HS-5 (cell line): ENCODE measurements at places on chromosomes 7 and 10.

- DNase-seq = no peak
These were observed 52.8 kb downstream of the COBL start for GRCh38 chr7:51263631-51264484.

DNA sequence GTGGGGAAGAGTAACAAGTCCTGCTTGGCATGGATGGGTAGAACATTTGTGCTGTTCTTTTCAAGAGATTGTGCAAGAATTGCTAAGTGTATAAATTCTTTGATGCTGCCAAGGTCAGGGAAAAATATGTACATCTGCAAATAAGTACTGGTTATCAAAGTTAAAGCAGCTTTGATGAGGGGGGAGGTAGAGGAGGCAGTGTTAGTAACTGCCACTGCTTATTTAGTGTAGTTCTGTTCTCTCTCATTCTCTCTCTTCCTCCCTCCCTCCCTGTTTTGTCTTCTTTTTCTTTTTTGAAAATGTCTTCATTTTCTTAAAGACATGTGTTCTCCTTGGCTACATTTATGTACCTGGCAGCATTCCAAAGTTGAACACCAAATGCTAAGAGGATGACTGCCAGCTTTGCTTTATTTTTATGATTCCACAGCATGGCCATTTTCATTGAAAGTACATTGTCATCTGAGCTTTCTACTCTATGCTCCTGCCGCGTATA is 18.6 kb downstream of the CACNB2 start:
- no peak for DNase-seq

DNA sequence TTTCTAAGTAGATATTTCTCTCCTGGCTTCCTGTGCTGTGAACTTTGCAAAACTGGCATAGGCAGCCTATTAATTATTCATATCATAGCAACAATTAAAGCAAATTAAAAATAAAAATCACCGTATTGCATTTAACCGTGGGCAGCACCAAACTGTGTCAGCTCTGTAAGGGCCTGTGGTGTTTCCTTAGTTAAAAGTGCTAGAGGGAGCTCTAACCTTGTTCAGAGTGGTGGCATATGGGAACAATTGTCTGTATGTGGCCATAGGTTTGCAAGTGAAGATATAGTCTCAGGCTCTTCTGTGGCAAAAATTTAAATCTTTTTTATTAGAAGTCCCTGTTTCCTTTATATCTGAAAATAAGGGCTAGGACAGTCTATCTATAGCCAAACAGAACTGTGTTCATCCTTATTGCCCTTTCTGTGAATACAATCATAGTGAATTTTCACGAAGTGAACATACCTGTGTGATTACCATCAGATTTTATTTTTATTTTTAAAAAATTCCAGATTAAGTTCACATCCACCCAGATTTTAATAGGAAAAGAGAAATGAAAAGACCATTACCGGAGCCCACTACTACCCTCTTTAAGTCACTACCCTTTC is 92.6 kb downstream of the POLL start:
- no peak for DNase-seq

DNA sequence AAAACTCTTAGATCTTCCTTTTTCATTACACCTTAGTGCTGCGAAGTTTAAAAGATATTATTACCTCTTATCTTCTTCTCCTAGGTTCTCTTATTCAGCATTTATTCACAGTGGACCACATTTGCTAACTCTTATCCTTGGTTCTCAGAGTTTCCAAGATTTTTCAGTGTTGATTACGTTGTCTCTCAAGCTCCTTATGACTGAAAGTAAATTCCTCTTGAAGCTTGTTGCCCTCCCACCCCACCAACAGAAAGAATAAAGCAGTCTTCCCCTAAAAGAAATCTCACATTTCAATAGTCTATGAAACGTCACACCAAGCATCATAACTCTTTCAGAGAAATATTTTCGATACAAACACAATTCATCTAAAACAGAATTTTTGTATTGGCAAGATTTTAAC is 362.5 kb downstream of the MAGI2 start:
- no peak for DNase-seq

GRCh38 chr10:69504576-69505250 is 53.4 kb downstream of the TSPAN15 start:
- DNase-seq = no peak

- DNase-seq = no peak
These were observed 34.0 kb upstream of the PDGFA start for GRCh38 chr7:553636-554111.

- peak; percentile 5 for DNase-seq
These were observed 566.7 kb upstream of the NRP1 start for GRCh38 chr10:33901166-33901565.

GRCh38 chr10:21135023-21135931 is 238.2 kb upstream of the NEBL start:
- no peak for DNase-seq

DNA sequence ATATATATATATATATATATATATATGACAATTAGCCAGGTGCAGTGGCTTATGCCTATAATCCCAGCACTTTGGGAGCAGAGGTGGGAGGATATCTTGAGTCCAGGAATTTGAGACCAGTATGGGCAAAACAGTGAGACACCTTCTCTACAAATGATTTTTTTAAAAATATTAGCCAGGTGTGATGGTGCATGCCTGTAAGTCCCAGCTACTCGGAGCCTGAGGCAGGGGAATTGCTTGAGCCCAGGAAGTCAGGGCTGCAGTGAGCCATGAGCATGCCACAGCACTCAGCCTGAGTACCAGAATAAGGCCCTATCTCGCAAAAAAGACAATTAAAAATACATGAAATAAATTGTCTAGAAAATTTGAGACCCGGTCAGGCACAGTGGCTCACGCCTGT is 47.2 kb upstream of the MSRB2 start:
- DNase-seq = no peak

DNA sequence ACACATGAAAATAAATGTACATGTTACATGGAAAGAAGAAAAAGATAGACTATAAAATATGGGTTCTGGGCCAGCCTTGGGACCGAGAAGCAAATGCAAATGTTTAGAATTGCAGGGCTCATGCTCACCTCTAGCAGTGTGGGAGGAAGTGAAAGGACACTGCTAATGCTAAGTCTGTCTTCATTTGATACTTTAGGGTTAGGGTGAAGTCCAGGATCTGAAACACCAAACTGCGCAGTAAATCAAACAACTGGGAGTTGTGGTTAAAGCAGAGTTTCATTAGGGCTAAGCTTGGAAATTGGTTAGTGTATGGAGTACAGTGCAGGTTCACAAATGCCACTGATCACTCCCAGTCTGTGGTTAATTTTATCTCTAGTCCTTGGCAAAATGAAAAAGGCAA is 73.2 kb upstream of the PDK4 start:
- no peak for DNase-seq

- no peak for DNase-seq
These were observed 80.1 kb downstream of the ANKIB1 start for GRCh38 chr7:92325858-92326257.

DNA sequence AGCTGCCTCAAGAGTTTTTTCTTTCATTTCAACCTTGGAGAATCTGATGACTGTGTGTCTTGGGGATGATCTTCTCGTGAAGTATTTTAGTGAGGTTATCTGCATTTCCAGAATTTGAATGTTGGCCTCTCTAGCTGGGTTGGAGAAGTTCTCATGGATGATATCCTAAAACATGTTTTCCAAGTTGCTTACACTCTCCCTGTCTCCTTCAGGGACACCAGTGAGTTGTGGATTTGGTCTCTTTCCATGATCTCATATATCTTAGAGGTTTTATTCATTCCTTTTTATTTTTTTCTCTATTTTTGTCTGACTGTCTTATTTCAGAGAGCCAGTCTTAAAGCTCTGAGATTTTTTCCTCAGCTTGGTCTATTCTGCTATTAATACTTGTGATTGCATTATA is 282.3 kb upstream of the CSTF2T start:
- no peak for DNase-seq

DNA sequence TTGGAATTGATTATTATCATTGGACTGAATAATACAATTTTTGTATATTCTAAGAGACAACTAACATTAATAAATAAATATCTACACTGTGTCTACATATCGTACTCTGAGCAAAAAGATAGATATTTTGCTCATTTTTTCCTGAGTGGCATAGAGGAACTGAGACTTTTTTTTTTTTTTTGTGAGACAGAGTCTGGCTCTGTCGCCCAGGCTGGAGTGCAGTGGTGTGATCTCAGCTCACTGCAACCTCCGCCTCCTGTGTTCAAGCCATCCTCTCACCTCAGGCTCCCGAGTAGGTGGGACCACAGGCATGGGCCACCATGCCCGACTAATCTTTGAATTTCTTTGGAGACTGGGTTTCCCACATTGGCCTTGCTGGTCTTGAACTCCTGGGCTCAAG is 14.0 kb downstream of the KMT2E start:
- no peak for DNase-seq

DNA sequence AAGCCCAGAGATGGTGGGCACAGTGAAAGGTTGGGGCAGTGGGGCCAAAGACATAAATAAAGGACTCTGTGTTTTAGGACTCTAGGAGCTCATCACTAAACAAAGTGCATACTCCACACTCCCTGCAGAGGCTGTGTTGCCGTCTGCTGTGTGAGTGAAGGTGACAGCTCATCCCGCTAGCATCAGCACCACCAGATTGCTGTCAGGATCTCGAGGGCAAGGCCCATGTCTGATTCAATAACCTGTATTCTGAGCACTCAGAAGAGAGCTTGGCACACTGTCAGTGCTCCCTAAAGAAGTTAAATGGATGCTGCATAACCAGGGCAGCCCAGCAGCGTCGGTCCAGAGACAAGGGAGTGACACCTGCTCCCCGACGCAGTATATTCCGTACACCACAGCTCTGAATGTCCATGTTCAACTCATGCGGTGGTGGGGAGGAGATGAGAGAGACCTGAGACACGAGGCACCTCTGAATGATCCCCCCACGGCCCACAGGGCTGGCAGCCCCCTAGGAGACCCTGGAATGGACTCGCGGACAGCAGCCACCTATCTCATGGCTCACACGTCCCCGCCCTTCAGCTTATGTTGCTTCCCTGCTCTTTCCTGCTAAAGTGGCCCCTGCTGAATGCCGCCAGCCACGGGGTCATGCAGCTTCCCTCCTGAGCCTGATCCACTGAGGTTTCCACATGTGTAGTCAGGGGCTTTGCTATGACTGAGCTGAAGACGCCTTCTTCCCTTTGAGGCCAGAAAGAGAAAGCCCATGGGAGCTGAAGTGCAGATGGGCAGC is 132.7 kb upstream of the KCNMA1 start:
- no peak for DNase-seq

DNA sequence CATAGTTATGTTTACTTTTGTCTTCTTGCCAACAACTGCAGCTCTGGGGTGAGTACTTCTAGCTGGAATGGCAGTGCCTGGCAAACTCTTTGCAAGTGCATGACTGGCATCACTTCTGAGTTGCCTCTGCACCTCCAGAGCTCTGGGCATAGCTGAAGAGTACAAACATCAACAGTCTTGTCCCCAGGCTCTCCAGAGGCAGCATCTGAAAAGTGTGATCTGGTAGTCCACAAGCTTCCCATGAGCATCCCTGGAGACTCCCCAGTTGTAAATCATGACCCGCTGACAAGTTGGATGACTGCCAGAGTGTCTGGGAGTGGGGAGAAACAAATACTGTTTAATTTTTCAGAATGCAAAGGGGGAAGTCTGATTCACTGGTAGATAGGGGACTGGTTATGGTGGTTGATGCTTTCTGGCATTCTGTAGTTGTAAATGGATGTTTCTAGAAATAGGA is 138.9 kb upstream of the CDK13 start:
- no peak for DNase-seq

GRCh38 chr7:96337519-96337918 is 15.6 kb upstream of the SLC25A13 start:
- no peak for DNase-seq

GRCh38 chr10:81036257-81036656 is 498.6 kb downstream of the SH2D4B start:
- no peak for DNase-seq

DNA sequence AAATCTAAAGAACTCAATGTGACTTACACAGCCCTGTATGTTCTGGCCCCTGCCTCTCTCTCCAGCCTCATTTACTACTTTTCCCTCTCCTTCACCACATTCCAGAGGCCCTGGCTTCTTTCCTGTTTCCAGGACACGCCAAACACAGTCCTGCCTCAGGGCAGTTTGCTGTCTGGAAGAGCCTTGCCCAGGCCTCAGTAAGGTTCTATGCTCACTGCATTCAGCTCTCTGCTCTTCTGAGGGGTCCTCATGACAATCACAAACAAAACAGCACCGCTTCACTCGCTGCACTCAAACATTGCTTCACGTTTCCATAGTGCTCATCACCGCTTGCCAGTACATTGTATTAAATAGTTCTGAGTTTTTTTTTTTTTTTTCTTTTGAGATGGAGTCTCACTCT is 35.1 kb upstream of the GARS1 start:
- DNase-seq = no peak

GRCh38 chr10:116978901-116979300 is 26.1 kb downstream of the SHTN1 start:
- no peak for DNase-seq

DNA sequence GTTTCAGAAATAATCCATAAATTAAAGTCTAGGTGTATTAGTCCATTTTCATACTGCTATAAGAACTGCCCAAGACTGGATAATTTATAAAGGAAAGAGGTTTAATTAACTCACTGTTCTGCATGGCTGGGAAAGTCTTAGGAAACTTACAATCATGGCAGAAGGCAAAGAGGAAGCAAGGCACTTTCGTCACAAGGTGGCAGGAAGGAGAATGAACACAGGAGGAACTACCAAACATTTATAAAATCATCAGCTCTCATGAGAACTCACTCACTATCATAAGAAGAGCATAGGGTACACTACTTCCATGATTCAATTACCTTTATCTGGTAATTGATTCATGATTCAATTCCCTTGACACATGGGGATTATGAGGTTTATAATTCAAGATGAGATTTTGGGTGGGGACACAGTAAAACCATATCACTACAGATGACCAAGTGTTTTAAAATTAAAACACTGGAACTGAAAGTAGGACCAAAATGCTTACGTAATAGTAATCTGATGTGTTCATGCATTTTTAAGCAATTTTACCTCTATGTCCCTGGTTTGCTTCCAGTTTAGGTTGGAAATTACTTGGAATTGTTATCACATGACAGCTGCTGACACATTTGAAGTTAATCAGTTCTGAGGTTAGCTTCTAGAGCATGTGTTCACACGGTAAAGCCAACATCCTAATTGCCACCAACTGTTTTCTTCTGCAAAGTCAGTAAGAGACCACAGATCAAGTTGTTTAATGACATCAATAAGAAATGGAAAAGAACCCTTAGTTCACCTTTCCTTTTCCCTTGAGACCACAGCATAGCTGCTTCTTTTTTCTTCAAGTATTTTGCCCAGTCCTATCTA is 48.4 kb upstream of the SEMA3C start:
- DNase-seq = no peak

GRCh38 chr7:111743244-111743847 is 181.1 kb upstream of the IMMP2L start:
- DNase-seq = no peak
